ENCODE measurements at places on chromosomes 1 and 21.

DNA sequence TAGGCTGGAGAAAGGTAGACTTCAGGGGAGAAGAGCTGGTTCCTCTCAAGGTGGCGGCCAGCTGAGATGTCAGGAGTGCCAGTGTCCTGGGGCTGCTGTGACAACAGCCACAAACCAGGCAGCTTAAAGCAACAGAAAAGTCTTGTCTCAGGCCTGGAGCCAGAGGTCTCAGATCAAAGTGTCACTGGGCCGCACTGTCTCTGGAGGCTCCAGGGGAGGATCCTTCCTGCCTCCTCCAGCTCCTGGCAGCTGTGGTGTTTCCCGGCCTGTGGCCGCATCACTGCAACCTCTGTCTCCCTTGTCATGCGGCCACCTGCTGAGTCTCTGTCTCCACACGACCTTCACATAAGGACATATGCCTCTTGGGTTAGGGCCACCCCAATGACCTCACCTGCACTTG, 24.4 kb upstream of the TSPEAR start:
- DNase-seq = no peak

GRCh38 chr1:184212649-184213314, 161.3 kb downstream of the TSEN15 start:
- no peak for DNase-seq

DNA sequence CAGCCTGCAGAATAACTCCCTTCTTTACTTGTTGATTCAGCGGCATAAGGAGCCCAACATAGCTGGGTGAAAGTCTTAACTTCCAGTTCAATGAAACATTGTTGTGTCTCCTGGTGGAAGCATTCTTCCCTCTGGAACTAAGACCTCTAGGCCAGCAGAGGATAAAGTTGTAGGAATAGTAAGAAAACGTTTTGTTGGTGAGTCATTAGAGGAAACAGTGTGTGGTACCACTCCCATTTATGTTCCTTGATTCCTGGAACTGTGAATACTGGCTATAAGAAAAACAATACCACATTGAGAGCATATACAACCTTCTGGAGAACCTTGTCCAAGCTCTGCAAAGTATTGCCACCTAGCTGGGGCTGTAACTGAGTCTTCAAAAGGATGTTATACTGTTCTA, 737.4 kb upstream of the ZP4 start:
- DNase-seq = no peak

DNA sequence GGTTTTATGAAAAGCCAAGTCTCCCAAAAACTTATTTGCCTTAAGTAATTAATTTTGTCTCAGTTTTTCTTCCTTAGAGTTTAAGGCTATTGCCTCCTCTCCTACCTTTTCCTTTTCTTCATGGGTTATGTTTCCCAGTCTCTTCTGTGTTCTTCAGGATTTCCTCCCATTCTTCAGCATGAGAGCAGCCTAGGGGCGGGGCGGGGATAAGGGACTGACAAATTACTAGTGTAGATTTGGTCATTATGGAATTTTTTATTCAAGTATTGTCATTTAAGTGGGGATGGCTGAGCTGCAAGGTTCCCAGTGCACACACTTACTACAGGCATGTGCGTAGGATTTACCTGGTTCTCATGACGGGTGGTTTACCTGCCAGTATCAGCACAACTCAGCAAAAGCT, 35.2 kb upstream of the PIGV start:
- DNase-seq = no peak

DNA sequence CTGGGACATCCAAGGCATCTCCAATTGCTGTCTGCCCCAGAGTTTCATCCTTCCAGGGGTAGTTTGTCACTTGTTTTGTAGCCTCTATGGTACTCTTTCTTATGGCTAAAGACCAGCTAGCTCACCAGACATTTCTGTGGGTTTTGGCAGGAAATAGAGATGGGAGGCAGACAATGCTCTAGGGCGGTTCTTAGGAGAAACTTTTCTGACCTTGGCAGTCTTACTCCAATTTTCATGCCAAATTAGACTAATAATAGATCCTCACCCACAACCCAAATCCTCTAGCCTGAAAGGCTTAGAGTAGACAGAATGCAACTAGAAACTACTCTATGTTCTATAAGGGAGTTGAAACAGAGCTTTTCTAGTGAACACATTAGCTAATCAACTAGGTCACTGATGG, 69.8 kb downstream of the LRIG2 start:
- no peak for DNase-seq

- peak; percentile 57 for DNase-seq
These were observed 354.6 kb upstream of the ADGRL2 start for GRCh38 chr1:81446000-81446669.

DNA sequence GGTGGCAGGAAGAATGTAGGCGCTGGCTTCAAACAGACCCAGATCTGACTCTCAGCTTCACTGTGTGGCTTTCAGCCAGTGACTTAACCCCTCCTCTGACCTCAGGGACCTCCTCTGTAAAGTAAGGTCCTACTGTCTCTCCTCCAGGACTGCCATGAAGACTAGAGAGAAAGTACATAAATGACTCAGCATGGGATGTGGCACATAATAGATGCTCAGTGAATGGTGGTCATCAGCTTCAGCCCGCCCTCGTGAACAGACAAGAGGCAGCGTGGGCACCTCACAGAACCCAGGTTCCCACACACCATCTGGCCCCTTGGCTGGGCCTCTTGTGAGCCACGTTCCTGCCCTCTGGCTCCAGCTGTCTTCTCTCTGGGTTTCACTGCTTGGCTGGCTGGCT, 126.0 kb downstream of the SYF2 start:
- DNase-seq = no peak

GRCh38 chr1:118304722-118305359, 119.8 kb upstream of the SPAG17 start:
- DNase-seq = no peak

DNA sequence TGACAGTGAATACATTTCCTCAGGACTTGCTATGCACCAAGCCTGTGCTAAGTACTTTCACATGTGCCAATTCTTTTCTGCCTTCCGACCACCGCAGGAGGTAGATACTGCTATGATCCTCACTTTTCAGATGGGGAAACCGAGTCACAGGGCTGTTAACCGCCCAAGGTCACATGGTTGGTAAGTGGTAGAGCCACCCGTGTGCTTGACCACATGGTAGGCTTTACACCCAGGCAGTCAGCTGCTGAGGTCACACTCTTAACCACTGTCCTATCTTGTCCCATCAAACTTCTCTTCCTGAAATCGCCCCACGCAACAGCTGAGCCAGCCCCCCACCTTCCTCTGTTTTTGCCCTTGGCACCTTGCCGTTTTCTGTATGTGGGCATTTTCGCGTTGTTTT, 31.0 kb upstream of the SDHB start:
- DNase-seq = no peak

DNA sequence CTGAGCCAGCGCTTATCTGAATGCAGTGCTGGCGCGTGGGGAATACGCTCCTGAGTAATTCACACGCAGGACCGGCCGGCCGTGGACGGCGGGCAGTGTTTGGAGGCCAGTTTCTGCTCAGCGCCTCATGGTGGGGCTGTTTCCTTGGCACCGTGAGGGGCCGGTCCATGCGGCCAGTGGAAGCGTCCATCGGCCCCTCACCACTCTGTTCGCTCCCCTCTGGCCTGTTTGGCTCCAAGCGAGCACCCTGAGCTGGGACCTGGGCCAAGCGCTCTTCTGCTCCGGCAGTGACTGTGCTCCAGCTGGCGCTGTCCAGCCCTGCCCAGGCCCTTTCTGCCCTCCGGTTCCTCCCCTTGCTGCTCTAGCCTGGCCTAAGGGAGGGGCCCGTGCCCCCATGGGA, 16.3 kb upstream of the PLCH2 start:
- DNase-seq = no peak

DNA sequence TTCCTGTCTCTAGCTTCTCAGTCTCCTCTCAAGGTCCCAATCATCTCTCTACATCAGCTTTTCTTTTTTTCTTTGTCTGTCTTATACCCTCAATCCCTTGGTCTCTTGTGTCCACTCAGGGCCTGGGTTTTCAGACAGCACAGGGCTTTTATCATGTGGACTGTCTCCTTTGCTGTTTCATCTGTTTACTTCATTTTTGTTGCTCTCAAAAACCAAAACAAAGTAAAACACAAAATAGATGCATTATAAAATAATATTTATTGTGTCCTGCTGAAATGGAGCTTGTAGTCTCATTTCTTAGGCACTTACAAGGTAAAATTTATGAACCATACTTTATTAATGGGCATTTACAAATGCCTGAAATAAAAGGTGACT, 17.8 kb upstream of the SLAMF6 start:
- DNase-seq = no peak

GRCh38 chr1:115539736-115540135, 102.0 kb upstream of the VANGL1 start:
- DNase-seq = no peak

DNA sequence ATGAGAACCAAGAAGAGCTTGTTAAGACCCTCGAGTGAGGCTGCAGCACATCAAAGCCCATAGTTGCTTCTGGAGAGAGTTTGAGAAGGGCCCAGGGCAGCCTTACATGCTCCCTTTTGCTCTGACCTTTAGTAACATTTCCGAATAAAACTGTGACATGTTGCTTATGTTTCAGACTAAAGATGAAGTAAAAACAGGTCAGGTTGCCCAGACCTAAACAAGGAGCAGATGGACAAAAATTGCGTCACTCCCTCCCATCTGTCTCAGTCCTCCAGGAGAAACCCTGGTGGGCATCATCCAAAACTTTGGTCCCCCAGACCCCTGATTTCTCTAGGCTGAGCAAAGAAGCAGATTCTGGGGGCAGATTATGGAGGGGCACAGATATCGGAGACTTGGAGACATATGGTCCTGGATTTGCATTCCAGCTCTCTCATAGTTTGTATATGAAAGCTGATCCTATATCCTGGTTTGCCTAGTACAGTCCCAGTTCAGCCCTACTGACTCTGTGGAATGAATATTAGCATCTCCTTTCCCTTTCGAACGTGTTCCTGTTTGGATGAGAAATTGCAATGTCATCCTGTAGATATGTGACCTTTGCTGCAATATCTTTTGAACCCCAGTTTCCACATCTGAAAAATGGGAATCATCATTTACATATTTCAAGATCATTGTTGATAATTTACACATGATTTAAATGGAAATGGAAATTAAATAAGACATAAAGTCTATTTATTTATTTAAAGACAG, 304.9 kb upstream of the USP24 start:
- DNase-seq = no peak

DNA sequence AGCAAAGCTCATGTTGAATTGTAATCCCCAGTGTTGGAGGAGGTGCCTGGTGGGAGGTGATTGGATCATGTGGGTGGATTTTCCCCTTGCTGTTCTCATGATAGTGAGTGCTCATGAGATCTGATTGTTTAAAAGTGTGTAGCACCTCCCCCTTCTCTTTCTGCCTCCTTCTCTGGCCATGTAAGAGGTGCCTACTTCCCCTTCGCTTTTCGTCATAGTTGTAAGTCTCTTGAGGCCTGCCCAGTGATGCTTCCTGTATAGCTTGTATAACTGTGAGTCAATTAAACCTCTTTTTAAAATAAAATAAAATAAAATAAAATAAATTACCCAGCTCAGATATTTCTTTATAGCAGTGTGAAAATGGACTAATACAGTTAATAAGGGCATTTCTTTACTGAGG, 1025.7 kb downstream of the PLA2G4A start:
- DNase-seq = no peak

DNA sequence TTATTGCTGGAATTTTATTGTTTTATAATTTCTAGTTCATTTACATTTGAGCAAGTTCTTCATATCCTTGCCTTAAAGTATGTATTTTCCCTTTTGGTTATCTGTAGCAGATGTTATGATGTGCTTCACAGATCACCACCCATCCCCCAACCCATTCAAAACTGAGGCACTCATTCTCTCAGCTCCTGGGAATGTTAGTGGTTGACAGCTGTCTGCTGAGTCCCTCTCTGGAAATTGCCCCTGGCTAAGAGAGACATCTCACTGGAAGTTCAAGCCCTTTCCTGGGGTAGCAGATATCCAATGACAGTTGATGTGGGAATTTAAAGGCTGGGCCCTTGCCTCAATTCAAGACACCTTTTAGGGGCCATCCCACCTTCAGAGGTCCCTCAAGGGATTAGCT, 4.3 kb upstream of the DPYD start:
- DNase-seq = no peak

GRCh38 chr1:171654201-171654941, 1.9 kb upstream of the MYOC start:
- DNase-seq = no peak

- DNase-seq = no peak
These were observed 113.6 kb downstream of the HLCS start for GRCh38 chr21:36852864-36853263.

- no peak for DNase-seq
These were observed 431.5 kb downstream of the LMO4 start for GRCh38 chr1:87760155-87760554.

- DNase-seq = no peak
These were observed 1.3 kb upstream of the MYOC start for GRCh38 chr1:171653796-171654195.

DNA sequence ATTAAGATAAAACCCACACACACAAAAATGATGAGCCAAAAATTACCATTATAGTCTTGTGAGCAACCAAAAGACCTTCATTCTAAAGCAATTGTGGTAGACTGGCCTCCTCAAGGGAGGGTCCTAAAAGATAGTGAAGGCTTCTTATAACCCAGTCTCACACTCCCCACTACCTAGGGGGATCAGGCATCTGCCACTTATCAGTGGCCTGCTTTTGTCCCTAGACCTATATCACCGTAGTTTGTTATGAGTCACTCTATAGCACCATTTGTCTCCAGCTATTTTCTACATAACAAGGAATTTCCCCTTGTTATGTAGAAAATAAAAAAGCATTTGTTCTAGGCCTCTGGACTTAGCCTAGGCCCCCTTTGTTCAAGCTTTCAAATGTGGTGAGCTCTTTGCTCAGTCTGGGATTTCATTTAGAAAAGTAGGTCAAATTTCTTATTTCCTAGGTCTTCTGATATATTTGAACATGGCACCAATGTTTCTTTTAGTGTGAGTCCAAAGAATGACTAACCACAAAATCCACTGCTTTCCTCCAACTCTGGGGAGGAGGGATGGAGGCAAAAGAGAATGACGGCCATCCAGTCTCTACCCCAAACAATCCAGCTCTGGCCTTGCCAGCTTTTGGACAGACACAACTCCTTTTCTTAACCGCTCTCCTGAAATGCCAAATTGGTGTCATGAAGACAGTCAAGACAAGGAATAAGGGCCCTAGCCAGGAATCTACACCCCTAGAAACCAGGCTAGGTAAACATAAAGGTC, 8.9 kb downstream of the ADAR start:
- no peak for DNase-seq

GRCh38 chr1:75083223-75083622, 51.0 kb upstream of the LHX8 start:
- no peak for DNase-seq

DNA sequence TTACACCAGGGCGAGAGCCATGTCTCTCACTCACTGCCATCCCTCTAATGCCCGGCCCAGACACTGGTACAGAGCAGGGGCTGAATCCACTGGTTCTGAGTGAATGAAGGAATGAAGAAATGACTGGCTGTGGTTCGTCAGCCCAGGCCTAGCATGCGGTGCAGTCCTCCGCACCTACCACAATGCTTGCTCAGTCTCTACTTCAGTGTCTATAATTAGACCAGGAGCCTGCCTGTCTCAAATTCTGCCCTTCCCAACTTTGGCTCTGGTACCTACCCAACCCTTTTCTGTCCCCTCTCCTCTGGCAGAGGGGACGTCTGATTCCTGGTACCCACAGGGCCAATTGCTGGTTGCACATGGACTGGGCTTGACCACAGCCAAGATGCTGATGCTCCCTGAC, 118.2 kb upstream of the GRIK3 start:
- no peak for DNase-seq

Measured in NCI-H2107 (cell line).